Left forelimb (tissue), 1 donor: ENCODE measurements at places on chromosomes 13 and 19.
A peak's percentile ranks its signal among the peaks of the same experiment; 100 is the strongest.

DNA sequence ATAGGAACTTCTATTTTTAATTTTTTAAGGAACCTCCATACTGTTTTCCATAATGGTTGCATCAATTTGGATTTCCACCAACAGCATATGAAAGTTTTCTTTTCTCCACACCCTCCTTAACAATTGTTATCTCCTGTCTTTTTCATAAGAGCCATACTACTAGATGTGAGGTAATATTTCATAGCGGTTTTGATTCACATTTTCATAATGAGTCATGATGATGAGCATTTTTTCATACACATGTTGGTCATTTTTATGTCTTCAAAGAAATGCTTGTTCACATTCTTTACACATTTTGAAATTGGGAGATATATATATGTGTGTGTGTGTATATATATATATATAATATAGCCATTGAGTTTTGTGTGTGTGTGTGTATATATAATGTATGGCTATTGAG, 420.3 kb upstream of the PCDH9 start:
- DNase-seq: no peak

GRCh38 chr19:54517483-54517882, 14.9 kb downstream of the LAIR2 start:
- peak; percentile 72 for DNase-seq

DNA sequence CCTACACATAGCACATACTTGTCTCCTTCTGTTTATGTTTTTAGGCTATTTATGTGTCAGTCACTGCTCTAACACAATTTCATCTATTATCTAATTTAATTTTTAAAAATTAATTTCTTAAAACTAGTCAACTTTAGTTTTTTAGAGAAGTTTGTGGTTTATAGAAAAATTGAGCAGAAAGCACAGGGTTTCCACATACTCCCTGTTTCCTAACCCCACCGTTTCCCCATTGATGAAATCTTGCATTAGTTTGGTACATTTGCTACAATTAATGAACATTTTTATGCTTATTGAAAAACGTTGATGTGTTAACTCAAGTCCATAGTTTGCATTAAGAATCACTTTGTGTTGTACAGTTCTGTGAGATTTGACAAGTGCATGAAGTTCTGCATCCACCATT, 53.5 kb downstream of the TNFSF13B start:
- no peak for DNase-seq

DNA sequence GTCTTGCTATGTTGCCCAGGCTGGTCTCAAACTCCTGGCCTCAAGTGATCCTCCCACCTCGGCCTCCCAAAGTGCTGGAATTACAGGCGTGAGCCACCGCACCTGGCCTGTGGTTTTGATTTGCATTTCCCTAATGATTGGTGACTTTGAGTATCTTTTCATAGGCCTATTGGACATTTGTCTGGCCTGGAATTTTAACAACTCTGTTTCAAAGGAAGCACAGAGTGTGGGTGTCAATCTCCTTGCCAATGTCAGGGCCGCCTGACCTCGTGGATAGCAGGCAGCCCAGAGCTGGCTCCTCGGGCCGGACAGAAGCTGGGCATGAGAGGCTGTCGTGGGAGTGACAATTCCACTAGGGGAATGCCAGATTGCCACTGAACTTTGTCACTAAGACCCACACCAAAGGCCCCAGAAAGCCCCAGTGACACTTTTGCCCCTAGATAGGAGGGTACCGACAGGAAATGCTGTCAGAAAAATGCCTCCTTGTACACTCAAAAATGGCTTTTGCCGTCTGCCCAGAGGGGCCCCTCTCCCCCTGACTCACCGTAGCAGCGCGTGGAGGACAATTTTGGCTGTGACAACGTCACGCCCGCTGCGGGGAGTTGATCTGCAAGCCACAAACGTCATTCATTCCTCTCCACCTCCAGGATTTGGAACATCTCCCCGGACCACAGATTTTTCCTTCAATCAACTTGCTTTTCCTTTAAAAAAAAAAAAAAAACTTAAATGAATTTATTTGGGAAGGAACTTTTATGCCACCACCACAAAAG, 11.7 kb upstream of the ADGRE5 start:
- no peak for DNase-seq

DNA sequence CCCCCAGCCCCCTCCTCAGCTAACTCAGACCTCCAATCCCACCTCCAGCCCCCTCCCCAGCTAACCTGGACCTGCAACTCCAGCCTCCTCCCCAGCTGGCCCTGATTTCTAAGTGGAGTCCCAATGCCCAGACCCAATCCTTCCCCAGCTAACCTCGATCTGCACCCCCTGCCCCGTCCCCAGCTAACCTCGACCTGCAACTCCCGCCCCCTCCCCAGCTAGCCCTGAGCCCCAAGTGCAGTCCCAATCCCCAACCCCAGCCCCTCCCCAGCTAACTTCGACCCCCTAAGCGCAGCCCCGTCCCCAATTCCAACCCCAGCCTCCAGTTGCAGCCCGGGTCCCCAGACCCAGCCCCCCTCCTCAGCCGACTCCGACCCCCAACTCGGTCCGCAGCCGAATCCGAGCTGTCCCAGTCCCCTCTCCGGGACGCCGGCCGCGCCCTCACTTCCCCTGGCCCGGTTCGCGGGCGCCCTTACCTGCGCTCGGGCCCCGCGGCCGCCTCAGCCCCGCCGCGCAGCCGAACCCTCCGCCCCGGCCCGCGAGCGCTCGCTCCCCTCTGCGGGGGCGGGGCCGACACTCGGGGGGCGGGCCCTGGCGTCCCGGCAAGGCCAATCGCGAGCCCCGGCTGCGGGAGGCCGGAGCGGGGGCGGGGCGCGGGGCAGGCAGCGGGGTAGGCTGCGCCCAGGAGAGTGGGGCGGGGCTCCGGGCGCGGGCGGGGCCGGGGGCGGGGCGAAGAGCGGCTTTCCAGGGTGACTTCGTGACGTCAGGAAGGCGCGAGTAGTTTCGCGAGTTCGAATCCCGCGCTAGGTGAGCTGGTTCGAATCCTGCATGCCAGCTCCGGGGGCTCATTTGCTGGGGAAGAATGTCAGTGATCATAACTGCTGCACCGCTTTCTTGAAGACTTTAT, at the start of gene GNG7:
GNG7 (minus strand) TSS at position 525 of the 907 bp plus-strand sequence. CDS start 182,006 bp downstream, outside the sequence.
- DNase-seq: peak; percentile 94

- DNase-seq: peak; percentile 80
Observed at GRCh38 chr19:7534531-7535046, 928 bp upstream of the PNPLA6 start.

GRCh38 chr13:80866921-80867320, 526.0 kb upstream of the SPRY2 start:
- no peak for DNase-seq

DNA sequence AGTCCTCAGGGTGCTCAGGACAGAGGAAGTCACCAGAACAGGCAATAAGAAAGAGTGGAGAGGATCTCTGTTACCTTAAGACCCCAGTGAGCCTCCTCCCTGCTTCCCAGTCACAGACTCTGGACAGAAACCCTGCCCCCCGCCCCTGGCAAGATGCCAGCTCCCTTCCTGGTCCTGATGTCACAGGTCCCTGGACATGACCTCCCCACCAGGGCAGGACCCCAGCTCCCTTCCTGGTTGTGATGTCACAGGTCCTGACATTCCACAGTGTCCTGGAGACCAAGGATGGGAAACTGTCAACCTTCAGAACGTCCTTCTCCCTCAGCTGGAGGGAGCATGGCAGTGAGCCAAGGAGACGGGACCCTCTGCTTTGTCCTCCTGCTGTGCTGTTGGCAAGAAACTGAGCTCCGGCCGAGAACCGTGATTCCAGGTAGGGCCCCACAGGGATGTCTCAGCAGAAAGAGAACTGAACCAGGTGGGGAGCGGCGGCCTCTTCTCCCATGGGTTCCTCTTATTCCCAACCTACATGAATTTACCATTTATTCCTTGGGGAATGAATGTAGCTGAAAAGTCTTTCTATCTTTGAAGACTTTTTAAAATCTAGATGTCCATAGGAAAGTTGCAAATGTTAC, at the start of gene SPACA7:
SPACA7 (plus strand) TSS at position 306 of the 632 bp plus-strand sequence; CDS start at position 337, 31 bp downstream.
- DNase-seq: no peak

DNA sequence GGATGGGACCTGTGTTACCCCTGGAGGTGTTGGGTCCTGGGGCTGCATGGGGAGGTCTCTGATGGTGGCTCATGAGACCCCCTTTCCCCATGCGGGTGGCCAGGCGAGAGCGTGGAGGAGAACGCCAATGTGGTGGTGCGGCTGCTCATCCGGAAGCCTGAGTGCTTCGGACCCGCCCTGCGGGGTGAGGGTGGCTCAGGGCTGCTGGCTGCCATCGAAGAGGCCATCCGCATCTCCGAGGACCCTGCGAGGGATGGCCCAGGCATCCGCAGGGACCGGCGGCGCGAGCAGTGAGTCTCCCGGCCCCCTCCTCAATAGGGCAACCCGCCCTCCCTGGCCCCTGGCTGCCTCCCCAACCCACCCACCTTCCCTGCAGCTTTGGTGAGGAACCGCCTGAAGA, 66.0 kb downstream of the RYR1 start:
- DNase-seq: no peak

GRCh38 chr19:34041925-34042521, 130.3 kb upstream of the LSM14A start:
- DNase-seq: no peak

- peak; percentile 89 for DNase-seq
Observed at GRCh38 chr19:11355160-11356073, at the start of gene PLPPR2. TSS of gene PLPPR2 (plus strand) at chr19:11355432. CDS start at chr19:11357674, 2,242 bp downstream.

DNA sequence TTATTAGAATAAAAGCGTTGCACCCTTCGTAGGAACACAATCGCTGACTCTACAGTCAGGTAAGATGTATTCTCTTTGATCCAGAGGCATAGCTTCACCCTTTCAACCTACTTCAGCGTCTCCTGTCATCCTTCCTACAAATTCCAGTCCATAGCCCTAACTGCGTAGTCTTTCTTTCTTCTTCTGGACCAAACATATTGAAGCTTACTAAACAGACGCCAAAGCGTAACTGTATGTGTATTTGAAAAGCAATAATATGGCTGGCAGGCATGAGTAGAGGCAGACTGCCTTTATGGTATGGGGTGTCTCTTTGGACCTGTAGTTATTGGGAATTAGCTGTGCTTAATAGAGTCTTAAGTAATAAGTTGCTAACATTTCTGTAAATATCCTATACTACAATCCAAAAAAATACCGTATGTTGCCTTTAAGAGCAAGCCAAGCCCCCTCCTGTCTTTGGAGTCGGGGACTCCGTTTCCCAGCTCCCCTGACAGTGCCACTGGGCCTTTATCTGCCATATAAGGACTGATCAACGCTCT, 392 bp upstream of the ZNF548 start:
- DNase-seq: no peak

- DNase-seq: no peak
Observed at GRCh38 chr13:97496511-97496910, 62.5 kb downstream of the RAP2A start.

DNA sequence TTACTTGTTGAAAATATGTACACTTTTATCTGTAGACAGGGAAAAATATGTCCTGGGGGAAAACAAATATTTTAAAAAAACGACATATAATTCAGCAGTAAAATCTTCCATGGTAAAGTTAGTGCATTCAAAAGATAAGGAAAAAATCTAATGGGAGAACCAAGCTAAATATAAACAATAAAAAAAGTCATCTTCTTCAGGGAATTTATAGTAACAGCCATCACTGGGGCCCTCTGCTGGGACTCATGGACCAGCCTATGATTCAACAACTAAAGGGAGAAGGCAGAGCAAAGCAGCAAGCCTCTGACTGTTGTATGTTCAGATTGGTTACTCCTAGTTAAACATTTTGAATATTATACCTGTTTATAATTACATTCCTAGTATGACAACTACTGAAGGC, 93.0 kb downstream of the ITGBL1 start:
- no peak for DNase-seq

- no peak for DNase-seq
Observed at GRCh38 chr19:42121656-42122069, 10.6 kb downstream of the POU2F2 start.

GRCh38 chr13:48515732-48516131, 17.1 kb downstream of the RCBTB2 start:
- no peak for DNase-seq

GRCh38 chr13:105692769-105693168, 842.7 kb downstream of the EFNB2 start:
- DNase-seq: no peak

GRCh38 chr13:72166102-72166650, 299.2 kb upstream of the DACH1 start:
- no peak for DNase-seq

GRCh38 chr13:110850840-110851239, 64.0 kb downstream of the ANKRD10 start:
- no peak for DNase-seq

DNA sequence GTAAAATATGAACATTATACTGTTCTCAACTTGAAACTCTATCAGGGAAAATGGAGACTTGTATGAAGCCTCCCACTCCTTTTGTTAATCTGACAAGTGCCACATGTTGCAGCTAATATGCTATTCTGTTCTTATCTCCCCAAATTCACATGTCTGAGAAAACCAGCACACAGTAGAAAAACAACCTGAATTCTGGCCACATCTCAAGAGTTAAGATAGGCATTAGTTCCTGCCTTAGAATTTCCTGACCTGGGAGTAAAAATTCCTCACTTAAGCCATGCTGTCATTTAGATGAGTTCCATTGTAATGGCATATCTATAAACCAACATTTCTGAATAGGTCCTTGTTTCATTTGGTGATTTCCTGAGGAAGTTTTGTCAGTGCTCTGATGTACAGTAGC, 1098.5 kb downstream of the EFNB2 start:
- DNase-seq: no peak

DNA sequence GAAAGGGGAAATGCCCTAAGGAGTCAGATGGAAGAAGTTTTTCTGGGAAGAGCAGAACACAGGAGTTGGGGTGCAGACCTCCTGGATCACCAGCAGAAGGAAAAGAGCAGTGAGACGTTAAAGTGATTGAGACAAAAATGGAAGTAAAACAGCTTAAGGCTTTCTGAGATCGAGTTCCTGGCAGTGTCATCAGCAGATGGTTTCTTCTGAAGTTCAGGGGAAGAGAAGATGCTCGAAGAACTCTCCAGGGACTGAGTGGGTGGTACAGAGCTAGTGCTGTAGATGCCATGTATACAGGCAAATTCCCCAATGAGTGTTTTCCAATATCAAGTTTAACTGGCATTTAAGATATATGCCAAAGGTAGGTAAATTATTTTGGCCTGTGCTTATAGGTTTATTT, 272.2 kb upstream of the KLF12 start:
- no peak for DNase-seq

GRCh38 chr13:26660185-26660584, 100.4 kb downstream of the GPR12 start:
- no peak for DNase-seq

- DNase-seq: no peak
Observed at GRCh38 chr19:5719274-5719960, 529 bp downstream of the LONP1 start.

GRCh38 chr19:10144361-10144760, 24.7 kb upstream of the EIF3G start:
- DNase-seq: no peak

DNA sequence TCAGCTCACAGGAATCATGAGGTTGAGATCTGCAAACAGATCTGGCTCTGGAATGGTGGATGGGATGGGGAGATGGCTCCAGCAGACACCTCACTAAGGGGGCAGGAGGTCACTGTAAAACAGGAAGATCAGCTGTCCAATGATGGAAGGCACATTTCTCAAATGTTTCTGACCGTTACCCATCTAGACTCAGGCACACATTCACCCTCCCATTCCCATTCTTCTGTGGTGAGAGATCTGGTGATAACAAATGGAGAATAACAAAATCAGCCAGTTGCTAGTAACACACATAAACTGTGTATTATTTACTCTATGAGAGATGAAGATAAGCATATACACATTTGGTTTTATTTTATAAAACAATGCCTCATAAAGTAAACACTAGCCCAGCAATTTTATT, 235.9 kb downstream of the TSHZ3 start:
- DNase-seq: no peak
